ENCODE measurements at places on chromosomes 6 and 20.

DNA sequence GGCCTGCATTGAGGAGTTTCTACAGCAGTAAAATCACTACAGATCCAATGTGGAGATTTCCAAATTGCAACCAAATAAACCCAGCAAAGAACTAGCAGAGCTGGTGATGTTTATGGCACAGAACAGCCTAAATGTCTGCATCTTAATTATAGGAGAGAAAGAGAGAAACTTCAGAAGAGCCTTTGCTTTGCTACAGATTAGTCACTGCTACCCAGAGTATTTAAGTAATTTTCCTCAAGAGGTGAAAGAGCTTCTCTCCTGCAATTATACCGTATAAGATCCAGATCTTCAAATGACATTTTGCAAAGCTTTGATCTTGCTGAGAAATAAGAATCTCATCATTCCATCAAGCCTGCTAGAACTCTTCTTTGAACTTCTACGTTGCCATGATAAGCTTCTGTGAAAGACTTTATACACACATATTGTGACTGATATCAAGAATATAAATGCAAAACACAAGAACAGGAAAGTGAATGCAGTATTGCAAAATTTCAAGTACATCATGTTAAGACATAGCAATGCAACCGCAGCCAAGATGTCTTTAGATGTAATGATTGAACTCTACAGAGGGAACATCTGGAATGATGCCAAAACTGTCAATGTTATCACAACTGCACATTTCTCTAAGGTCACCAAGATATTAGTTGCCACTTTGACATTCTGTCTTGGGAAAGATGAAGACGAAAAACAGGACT, 48.0 kb downstream of the MKKS start:
- DNase-seq, result no peak

GRCh38 chr6:41504466-41505121, 41.6 kb upstream of the FOXP4 start:
- no peak for DNase-seq

GRCh38 chr20:5797843-5798462, 47.8 kb downstream of the SHLD1 start:
- DNase-seq, result no peak

GRCh38 chr6:170174771-170175643, 115.9 kb downstream of the DLL1 start:
- no peak for DNase-seq

DNA sequence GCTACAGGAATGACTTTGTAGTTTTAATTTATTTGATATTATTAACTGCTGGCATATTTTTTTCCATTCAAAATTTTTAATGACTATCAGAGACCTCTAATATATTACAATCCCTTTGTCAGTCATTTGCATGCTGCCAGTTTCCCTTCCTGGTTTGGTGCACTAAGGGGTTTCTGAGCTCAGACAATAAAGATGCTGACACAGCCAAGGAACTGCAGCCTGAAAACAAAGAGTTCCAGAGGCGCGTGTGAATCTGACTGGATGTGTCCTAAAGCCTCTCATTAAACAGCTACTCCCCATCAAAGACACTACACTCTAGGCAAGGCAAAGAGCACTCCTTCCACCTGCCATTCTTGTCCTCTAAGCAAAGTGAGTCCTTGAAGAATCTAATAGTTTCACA, 116.8 kb upstream of the DST start:
- DNase-seq, result no peak

DNA sequence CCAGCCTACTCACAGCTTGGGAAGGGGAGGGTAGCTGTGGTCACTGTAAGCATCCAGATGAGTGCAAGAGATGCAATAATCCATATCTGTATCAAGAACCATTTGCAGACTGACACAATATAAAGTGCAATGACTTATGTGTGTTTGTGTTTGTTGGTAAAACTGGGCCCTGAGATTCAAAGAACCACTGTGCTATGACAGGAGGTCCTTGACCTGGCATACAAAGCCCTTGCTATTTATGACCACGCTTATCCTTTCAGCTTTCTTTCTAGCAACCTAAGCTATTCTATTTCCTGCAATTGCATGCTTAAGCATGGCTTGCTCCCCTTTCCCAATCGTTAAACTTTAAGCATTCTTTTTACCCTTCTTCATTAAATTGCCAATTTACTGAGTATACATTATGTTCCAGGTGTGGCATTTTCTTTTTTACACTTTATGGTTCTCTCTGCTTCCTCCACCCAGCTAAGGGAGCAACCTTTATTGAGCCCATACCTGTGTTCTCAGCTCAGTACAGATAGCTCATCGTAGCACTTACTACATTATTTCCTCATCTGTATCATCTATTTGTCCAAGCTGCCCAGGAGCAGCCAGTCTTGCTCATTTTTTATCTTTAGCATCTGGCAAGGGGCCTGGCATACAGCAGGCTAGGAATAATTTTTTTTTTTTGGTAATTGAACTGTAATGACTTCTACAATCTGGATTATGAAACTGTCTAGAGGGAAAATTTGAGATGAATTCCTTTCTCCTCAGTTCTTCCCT, 3.5 kb downstream of the MCUR1 start:
- DNase-seq, result no peak

DNA sequence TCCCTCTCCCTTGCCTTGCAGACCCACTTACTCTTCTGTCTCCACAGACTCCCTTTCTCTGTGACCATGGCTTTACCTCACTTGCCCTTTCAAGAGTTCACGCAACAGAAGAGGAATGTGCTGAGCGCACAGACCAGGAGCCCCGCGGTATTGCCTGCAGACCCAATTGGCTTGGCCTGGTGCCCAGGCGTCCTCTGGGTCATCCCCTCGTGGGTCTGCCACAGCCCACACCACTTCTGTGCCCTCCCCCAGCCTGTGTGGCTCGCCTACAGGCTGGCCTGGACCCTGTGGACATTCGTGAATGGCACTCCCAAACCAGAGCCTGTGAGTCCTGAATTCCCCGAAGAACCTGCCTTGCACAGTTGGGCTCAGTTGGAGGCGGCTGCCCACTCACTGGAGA, 15.3 kb upstream of the NINL start:
- DNase-seq, result no peak

DNA sequence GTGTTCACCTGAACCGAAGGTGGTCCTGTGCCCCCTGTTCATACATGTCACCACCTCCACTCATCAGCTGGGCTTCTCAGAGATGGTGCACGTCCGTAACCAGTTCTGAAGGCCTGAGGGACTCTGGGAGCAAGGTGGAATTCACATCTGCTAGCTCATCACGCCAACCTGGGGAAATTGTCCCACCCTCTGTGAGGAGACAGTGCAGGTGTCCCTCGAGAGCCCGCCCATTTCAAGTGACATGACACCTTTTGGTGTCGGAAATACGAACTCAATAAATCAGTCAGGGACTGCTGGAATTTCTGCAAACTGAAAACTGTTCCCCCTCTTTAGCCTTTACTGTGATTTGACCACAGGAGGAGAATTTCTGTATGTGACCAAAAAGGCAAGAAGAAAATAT, 99.4 kb downstream of the SYNDIG1 start:
- no peak for DNase-seq

DNA sequence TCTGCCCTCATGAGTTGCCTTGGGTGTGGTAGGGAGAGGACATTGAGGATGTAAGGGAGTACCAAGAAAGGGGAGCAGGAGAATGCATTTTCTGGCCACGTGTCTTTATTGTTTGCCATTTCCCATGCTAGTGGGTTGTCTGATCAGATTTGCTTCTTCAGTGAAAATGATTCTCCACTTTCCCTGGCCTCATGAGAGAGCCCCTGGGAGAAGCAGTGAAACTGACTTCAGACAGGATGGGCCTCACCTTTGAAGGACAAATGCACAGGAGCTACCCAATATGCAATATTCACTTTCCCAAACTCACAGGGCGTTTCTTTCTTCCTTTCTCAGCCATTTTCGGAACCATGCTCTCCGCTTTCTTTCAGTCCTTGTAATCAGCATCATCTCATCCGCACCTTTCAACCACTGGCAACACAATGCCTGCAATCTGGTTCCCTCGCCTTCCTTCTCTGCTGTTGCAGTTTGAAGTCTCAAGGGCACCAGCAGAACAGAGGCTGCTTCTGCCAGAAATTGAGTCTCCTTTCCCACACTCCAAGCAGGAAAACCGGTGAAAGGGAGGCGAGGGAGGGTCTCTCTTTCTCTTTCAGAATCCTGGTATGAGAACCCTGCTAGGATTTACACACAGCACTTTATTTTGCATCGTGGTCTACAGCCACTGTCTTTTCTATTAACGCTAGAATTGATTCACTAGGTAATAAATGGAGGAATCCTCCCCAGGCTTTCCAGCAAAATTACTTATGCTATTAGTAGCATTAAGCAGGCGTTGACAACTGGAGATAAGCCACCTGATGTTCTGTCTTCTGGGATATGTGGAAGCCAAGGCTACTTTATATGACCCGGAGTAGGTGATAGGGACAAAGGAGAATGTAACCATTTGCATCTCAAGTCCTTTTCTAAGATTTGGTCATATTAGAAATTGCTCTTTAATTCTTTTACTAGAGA, 62.0 kb upstream of the FAM184A start:
- no peak for DNase-seq

DNA sequence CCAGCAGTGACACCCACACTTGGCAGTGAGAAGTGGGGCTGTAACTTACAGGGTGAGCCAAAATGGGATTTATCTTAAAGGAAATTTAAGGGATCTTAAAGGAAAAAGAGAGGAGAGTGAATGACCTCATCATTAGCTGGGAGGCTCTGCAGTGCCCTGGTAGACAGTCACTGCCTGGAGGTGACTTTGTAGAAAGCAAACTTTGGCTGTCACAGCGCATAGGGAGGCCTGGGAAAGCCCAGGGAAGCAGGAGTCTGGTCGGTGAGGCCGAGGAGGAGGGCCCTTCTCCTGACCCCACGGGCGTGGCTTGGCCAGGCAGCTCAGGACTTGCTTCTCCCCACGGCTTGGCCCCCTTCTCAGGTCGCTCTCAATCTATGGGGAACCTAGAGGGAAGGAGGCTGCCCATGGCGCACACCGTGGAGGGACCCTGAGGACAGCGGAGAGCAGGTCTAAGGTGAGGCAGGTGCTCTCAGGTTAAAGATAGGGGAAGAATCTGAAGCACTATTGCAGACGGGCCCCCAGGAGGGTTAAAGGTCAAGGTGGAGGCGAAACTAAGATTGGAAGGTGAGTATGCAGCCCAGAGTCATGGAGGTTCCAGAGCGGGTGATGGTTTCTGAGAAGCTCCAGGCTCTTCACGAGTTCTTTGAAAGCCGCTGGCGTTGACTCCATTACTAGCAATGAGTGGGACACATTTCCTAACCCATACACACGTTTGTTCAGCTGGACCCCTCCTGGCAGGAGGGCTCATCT, 15.6 kb upstream of the RIPK1 start:
- no peak for DNase-seq

DNA sequence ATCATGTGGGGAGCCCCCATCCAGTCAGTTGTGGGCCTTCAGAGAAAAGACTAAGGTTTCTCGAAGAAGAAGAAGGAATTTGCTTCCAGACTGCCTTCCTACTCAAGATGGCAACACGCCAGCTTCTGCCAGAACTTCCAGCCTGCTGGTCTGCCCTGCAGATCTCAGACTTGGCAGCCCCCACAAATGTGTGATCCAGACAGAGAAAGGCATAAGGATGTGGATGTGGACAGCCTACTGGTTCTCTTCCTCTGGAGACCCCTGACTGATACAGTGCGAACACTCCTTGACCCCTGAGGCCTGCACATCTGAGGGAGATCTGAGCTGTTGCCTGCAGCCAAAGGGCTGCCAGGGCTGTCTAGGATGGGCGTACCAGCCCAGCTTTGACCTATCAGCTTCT, 8.6 kb downstream of the GABRR1 start:
- no peak for DNase-seq

- no peak for DNase-seq
These were observed 73.8 kb downstream of the TOX2 start for GRCh38 chr20:43988451-43988850.

DNA sequence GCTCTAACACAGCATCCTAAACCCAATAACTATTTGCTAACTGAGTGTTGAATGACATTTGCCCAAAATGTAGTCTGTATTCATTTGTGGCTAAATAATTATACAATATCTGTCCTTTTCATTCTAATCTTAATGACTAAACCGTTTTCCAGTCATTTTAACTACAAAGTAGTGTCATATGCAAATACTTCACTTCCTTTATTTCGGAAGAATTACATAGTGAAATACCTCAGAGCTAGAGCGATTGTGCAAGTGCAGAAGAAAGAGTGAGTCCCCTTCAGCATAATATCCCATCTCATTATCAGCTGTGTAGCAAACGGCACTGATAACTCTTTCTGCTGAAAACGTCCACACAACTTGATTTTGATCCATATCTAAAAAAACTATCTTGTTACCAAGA, 66.2 kb downstream of the ROS1 start:
- no peak for DNase-seq

DNA sequence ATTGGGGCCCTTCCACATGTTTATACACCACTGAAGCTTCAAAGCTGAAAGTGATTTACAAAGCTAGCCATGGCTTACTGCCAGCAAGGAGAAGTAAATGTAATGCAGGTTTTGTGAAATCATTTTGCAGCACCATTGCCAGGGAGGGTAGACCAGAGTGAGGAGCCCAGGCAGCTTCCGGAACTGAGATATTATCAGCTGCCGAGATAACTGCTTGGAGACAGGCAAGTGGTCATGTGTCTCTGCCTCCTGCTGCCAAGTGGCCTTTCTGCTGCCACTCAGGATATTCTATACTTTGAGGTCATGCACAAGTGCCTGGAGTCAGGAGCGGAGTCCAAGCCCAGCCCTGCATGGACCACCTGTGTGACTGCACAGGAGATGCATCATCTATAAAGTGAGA, 160.2 kb downstream of the SYNDIG1 start:
- DNase-seq, result no peak

DNA sequence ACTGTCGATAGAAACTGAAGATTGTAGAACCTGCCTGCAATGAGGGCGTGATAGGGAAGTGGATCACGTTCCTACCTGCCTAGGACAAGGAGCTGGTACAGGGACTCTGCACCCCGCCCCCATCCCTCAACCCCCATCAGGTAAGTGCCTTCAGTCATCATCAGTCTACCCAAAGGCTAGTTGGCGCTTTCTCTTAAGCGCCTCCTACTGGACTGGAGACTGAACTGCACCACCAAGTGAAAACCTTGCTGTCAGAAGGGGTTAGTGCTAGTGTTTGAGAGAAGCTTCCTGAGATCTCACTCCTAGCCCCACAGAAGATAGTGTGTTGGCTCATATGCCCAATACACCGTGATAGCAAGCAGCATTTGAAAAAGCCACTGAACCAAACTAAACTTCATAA, 706.5 kb upstream of the MAN1A1 start:
- DNase-seq, result no peak

DNA sequence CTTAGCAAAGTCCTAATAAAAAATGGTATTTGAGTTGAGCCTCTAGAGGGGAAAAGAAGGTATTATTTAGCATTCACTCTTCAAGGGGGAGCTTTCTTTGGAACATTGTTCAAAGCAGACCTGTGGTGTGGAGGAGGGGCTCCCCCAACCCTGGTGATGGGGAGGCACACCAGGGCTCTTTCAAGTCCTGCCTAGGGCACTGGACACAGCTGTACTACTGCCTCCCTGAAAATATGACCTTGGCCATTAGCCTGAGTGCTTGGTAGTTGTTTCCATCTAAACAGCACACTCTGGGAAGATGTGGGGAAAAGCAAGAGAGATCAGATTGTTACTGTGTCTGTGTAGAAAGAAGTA, 215.1 kb upstream of the CNR1 start:
- DNase-seq, result no peak

Measured in NCI-H1694 treated with DMSO at 0.1 percent for 48 hours (cell line).